ENCODE measurements at places on chromosomes 3 and 15.

DNA sequence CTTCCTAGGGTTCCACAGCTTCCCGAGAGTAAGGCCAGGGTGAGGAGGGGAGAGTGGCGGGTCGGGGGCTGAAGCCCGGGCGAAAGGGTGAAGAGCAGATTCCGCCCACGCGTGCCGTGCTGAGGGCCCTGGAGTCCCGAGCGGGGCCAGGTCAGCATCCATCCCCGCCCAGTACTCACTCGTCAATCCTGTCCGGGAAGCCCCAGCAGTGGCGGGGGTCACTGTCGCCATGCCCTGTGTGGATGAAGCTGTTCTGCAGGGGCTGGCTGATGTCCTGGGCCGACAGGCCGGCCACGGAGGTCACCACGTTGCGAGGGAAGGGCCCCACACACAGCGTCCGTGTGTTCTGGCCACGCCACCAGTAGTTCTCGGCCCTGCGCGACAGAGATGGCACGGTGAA is 36.3 kb downstream of the TNK2 start:
- DNase-seq, result no peak

DNA sequence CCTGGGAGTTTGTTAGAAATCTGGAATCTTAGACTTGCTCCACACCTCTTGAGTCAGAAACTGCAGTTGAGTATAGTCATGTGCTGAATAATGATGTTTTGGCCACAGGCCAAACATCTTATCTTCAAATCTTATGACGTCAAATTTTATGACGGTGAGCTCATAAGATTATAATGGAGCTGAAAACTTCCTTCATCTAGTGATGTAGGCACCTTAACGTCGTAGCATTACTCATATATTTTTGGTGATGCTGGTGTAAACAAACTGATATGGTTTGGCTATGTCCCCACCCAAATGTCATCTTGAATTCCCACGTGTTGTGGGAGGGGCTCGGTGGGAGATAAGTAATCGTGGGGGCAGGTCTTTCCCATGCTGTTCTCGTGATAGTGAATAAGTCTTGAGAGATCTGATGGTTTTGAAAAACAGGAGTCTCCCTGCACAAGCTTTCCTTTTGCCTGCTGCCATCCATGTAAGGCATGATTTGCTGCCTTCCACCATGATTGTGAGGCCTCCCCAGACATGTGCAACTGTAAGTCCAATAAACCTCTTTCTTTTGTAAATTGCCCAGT is 268.0 kb upstream of the PROK2 start:
- no peak for DNase-seq

DNA sequence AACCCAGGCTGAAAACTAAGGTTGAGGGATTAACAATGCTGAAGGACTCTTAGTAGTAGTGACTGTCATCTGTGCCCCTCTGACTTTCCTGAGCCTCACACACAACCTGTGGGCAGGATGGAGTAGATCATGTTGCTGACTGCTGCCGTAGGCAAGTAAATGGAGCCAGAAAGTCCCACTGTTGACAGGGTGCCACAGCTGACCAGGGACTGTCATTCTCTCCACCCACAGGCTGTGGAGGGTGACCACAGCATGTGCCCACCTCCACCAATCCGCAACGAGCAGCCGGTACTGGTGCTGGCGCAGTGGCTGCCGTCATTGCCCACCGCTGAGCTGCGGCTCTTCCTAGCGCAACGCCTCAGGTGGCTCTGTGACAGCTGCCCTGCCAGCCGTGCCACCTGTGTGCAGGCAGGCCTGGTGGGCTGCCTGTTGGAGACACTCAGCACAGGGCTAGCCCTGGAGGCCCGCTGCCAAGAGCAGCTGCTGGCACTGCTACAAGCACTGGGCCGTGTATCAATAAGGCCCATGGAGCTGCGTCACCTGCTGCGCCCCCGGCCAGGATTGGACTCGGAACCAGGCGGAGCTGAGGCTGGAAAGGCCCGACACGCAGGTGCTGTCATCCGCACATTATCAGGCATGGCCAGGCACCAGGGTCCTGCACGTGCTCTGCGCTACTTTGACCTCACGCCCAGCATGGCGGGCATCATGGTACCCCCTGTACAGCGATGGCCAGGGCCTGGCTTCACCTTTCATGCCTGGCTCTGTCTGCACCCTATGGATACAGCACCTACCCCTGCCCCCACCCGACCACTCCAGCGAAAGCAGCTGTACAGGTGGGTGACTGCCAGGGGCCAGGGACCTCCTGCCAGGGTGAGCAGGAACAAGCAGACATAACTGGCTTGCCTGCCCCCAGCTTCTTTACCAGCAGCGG is 15.6 kb downstream of the NBEAL2 start:
- DNase-seq, result no peak

DNA sequence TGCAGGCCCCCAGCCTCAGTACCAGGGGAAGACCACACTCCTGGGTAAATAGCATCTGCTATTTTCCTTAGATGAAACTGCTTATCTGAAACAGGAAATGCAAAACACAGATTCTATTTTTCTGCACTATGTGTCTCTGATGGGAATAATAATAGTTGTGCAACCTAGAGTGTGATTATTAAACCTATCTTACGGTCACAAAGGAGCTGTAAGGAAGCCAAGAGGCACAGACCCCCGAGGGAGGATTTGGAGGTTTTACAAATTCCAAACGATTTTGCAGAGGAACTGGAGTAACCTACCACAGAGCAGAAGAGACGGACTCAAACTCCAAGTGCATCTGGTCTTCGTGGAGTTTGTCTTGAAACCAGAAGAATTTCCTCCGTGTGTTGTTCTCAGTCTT is 14.1 kb upstream of the APOD start:
- no peak for DNase-seq

DNA sequence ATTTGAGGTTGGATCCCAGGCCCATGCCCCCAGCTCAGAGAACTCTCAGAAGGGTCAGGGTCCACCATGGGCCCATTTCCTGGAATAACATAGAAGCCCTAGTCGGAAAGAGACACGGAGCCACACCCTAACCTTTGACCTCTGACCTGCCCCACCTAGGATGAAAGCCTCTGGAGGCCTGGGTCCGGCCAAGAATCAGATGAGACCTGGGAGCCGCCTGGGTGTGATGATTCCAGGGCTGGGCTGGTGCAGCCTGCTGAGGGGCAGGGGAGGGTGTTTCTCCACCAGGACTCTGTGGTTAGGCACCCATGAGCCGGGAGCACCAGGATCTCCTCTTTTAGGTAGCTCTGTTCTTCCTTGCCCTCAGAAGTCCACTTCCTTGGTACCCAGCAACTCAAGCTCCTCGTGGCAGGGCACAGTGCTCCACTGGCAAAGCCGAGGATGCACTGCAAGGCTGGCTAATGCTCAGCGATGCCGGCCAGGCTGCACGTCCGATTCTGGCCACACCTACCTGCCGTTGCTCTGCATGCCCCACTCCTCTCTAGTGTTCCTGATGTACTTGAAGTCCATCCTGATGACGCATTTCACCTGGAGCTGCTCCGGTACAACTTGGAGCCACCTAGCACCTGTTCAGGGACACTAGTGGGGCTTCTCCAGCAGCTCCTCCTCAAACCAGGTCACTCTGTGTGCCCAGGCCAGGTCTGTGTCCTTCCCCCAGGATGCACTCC is 57.4 kb downstream of the ZNF445 start:
- DNase-seq, result no peak

DNA sequence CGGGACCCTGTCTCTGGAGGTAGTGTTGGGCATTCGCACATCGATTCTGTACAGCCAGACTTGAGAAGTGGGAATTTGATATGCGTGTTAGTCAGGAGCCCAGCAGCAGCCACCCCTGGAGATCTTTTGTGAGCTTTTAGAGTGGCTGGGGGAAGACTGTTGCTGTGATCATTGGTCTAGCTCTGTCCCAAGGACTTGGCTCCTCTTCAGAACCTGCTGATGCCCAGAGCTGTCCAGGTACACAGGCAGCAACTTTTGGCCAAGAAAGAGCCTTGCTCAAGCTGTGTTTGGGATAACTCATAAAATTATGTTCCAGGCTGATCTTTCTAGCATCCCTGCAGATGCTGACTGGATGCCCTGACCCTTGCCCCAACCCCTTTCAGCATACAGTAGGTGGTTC is 29.3 kb downstream of the LIMD1 start:
- no peak for DNase-seq

DNA sequence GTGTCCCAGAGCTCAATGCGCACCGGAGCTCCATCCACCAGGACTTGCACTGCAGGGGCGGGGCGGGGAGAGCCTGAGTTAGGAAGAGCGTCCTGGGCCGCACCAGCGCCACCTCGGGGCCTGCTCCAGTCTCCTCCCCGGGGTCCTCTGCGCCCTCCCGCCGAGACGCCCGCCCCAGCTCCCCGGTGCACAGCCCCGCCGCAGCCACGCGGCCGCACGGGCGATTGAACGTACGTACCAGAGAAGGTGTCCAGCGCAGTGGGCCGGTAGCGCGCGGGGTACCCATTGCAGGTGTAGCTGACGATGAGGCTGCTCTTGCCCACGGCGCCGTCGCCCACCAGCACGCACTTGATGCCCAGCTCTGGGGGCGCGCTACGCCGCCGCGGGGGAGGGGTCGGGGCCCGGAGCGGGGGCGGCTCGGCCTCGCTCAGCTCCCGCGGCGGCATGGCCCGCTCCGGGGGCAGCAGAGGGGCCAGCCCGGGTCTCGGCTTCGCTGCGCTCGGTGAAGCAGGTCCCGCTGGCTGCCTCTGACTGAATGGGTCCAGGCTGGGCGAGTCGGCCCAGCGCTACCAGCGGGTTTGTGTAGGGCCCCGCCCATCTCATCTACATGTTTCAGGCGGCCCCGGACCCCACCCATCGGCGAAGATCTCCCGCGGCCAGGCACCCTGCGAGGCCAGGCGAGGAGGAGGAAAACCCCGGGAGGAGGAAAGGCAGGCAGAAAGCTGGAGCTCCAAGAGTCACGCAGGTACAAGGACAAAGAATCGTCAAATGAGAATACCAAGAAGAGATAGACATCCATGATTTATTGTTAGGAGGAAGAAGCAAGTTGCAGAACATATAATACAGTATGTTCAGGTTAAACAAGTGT is at the start of gene RHOV:
Gene RHOV (minus strand): TSS at position 541 of the 868 bp plus-strand sequence. CDS start 95 bp downstream, at position 446.
- DNase-seq, result peak; percentile 41

DNA sequence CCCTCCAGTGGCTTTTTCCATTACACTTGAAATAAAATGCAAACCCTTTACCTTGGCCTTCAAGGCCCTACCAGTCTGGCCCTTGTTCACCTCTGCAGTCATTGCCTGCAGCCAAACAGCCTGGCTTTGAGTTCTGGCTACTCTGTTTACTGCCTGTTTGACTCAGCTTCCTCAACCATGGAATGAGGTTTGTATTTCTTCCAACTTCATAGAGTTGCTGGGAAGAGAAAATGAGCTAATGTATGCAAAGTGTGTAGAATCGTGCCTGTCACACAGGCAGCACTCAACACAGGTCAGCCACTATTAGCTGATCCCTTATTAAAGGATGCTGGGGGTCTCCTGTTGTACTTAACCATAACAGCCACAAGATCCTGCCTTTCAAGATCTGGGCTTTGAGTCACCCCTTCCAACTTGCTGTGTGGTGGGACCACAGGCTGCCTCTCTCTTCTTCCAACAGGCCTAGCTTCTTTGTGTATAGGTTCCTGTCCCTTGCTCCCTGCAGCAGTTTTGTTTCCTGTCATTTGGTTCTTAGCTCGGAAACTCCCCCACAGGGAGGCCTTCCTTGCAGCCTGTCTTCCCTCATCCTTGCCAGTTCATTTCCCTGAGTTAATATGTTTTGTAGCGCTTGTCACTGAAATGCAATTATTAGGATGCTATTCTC is 6.4 kb downstream of the MED12L start:
- no peak for DNase-seq

DNA sequence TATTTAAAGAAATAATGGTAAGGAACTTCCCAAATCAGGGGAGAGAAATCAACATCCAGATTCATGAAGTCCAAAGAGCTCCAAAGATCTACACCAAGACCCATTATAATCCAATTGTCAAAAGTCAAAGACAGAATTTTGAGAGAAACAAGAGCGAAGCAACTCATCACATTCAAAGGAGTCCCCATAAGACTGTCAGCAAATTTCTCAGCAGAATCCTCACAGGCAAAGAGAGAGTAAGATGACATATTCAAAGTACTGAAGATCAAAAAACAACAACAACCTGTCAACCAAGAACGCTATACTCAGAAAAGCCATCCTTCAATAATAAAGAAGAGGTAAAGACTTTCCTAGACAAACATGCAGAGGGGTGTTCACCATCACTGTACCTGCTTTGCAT is 342.1 kb downstream of the TIGIT start:
- DNase-seq, result no peak

GRCh38 chr3:142210144-142210543 is 15.2 kb downstream of the GK5 start:
- no peak for DNase-seq

DNA sequence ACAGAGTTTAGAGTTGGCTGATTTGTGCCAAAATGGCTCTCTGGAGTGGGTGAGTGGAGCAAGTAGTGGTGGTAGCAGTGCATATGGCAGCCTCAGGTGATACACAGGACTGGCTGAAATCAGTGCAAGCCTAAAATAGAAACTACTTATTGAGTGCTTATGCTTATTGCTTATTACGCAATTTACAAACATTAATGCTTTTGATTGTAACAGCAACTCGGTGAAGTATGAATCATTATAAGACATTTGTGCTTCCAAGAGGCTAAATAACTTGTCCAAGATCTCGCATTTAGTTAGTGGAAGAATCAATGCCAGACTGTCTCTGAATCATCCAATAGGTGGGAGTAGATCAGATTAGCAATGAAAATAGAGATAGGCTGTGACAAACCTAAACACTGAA is 353.8 kb downstream of the NAALADL2 start:
- no peak for DNase-seq

DNA sequence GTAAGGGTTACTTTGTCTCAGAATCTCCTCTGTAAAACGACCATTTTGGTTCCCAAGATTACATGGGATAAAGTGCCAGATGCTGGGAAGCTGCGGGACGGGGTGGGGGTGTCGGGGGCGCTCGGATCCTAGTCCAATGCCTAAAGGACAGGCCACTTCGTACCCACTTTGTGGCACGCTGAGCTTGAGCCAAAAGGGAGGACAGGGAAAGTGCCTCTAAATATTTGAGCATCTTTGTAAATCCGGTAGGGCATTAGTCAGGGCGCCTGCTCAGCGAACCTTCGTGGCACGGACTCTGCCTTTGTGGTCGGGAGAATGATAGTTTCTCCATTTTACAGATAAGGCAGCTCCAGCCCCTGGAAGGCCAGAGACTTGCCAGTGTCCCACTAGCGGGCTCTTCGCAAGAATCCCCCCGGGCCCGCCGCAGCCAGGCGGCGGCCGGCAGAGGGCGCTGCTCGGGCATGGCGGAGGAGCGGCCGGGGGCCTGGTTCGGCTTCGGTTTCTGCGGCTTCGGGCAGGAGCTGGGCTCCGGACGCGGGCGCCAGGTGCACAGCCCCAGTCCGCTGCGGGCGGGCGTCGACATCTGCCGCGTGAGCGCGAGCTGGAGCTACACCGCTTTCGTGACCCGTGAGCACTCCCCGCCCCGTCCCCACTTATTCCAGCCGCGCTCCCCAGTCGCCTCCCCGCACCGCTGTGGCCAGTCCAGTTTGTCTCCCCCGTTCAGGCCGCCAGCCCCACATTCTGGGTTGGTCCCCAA is 1.8 kb downstream of the RCCD1 start:
- peak; percentile 42 for DNase-seq

DNA sequence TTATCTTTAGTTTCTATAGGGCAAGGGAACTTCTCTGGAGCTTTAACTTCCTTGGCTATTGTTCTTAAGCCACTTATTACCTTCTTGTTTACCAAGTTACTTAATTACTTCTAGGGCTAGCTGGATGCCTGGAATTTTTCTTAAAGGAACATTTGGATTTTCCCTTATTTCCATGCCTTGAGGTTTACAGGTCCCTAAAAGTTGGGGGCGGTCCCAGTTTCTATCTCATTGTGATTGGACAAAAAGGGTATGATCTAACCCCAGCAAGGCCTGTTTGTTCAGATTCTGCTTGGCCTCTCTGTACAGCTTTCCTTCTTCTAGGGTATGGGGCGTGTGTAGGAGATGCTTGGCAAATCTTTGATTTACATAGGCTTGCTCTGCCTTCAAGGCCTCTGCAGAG is 17.4 kb downstream of the PDHB start:
- DNase-seq, result no peak
